ENCODE measurements at places on chromosomes 5 and 9.

DNA sequence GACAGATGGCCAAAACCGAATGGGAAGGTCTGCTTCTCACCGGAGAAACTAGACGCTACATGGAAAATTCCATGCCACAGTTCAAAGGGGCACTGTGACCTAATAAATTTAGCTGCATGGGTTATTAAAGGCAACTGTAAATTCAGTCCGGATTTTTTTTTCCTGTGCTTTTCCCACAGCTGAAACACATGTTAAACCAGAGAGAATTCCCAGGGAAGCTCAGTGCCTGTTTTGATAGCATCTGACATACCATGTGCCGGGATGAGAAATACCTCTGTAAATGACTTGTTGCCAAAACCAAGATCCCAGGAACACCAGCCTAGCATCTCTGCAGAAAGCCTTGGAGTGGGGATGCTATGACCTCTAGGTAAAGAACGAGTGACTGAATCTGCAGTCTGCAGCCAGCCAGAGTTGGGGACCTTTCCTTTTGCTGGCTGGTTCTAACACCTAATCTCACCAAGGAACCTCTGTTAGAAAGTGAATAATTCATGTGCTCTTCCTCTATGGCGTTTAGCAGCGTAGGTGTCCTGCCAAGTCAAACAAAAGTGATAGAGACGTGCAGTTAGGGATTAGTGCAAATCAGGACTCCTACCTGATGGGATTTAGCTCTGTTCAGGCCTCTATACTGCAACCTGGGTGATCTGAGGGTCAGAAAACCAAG lies 77.9 kb downstream of the SLIT3 start:
- no peak for DNase-seq

- DNase-seq, result no peak
Observed at GRCh38 chr5:60445921-60446320, 254.0 kb downstream of the DEPDC1B start.

- no peak for DNase-seq
Observed at GRCh38 chr9:354453-354852, 139.8 kb downstream of the DOCK8 start.

DNA sequence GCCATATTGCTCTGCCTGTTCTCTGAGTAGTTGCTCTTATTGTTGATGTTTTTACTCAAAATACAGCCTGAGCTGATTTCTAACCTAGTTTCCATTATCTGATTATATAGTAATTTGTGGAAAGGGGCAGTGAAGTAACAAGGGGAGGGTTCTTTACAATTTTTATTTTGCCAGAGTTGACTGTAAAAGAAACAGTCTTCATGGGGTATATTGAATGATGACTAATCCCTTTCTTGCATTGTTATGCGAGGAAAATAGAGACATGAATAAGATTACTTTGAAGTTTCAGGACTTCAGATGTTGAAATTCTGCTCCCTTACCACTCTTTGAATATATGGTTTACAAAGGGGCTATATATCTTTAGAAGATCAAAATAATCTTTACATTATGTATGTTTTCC lies 9.1 kb upstream of the LRRC70 start:
- no peak for DNase-seq

GRCh38 chr9:130323051-130323745 lies 57.6 kb downstream of the HMCN2 start:
- no peak for DNase-seq

- DNase-seq, result no peak
Observed at GRCh38 chr9:14769230-14769571, 46.7 kb upstream of the CER1 start.

GRCh38 chr5:125446986-125447385 lies 700.5 kb upstream of the ZNF608 start:
- no peak for DNase-seq

All from activated CD8-positive, alpha-beta memory T cell treated with anti-CD3 and anti-CD28 coated beads, Interleukin-2, amount 50 U/mL, for 4 hours (primary cell).